ENCODE measurements at places on chromosomes 4 and X. TPM values are rescaled to one million over a fixed set of nuclear protein-coding genes. Genes with fewer than 3 reads are reported as not detected.

Gene GLOD5
- total RNA-seq: not detected

Gene SRPX2
- total RNA-seq: not detected

Gene ZNF275
- total RNA-seq: 22.5 TPM

Gene HMGN5
- 0.73 TPM for total RNA-seq

Gene MUC7
- not detected for total RNA-seq

Data from activated T-helper 1 cell treated with anti-CD3 and anti-CD28 coated beads, Interleukin-12 subunit alpha, Interleukin-12 subunit beta, Interleukin-2, Interleukin-4 antibody, amounts not matched to agents 30 ng/mL and 10 ng/mL and 1 ng/mL, durations not matched to agents 14 hours and 24 hours and 36 hours (primary cell).